ENCODE measurements at places on chromosomes 1 and 21. TPM values are rescaled to one million over a fixed set of nuclear protein-coding genes. Genes with fewer than 3 reads are reported as not detected.

Gene LCE1F
- total RNA-seq: not detected

Gene ARHGEF16
- not detected for total RNA-seq

Gene FHAD1
- 0.07 TPM for total RNA-seq

DNA sequence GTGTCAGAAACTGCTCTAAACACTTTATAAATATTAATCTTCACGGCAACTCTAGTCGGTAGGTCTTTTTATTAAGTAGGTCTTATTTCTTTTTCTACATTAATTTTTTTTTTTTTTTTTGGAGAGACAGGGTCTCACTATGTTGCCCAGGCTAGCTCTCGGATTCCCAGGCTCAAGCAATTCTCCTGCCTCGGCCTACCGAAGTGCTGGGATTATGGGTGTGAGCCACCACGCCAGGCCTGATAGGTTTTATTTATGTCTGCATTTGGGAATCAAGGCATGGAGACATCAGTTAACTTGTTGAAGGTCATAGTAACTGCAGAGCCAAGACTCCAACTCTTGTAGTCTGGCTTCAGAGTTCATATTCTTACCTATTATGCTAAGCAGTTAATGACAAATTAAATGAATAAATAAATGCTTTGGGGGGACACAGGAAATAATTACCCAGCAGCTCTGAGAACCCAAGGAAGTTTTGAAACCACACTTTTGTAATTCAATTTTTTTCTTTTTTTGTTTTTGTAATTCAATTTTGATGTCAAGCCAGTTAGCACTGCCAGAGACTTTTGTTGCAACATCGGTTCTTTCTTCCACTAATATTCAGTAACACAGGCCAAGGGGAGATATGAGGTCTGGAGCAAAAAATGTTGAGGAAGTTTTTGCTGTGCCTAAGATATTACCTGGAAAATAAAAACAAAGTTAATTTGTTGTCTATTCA lies 9.4 kb upstream of the UAP1 start:
- no peaks in the 10 kb centered on the region for H3K36me3 ChIP-seq
- H3K27ac ChIP-seq: no peak overlapping the region
- H3K27me3 ChIP-seq: no peaks in the 10 kb centered on the region
- H3K4me1 ChIP-seq: no peaks in the 10 kb centered on the region

GRCh38 chr1:19397217-19397945 lies 85.3 kb downstream of the SLC66A1 start:
- no peaks in the 10 kb centered on the region for H3K27me3 ChIP-seq
- H3K36me3 ChIP-seq: peaks cover 25% of the 10 kb centered on the region
- H3K4me3 ChIP-seq: no peak overlapping the region

GRCh38 chr1:223018534-223018933 lies 124.5 kb downstream of the TLR5 start:
- H3K36me3 ChIP-seq: no peaks in the 10 kb centered on the region
- no peak overlapping the region for H3K4me3 ChIP-seq
- no peak overlapping the region for H3K27ac ChIP-seq
- no peaks in the 10 kb centered on the region for H3K4me1 ChIP-seq
- no peaks in the 10 kb centered on the region for H3K27me3 ChIP-seq

DNA sequence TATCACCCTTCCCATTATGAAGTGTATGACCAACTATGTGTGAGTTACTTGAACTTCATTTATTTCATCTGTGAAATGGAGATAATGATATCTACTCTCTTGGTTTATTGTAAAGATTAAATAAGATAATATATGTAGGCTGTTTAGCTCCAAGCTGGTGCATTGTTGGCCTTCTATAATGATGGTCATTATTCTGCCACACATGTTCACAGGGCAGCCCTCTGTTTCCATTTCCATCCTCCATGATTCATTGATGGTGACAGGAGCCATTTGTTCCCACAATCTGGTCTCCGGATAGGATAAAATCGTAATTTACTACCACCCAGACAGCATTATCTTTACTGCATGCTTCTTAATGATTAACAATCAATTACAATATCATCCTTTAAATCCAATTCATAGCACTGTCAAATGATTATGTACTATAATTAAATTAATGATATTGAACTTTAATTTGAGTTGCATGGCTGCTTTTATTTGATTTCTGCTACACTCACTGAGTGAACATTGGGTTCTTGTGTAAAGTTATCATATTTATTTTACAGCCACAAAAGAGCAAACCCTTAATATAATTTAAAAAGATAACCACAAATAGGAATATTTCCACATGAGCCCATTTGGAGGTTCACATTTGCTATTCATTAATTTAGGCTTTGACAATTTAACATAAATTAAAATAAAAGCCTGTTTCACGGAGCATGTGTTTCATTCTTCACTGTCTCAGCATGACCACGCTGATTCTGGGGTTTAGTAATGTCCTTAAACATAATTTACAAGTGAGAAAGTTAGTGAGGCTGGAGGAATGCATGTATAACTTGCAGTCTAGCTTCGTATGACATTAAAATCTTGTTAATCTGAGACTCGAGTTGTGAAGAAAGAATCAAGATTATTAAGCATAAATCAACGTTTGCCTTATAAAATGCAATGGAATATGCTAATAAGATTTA lies 596.4 kb upstream of the ZRANB2 start:
- H3K4me3 ChIP-seq: no peak overlapping the region
- no peaks in the 10 kb centered on the region for H3K4me1 ChIP-seq
- DNase-seq: no peak
- no peaks in the 10 kb centered on the region for H3K27me3 ChIP-seq
- no peaks in the 10 kb centered on the region for H3K36me3 ChIP-seq

GRCh38 chr1:214455971-214456867 lies 95.2 kb downstream of the PTPN14 start:
- peaks cover 11% of the 10 kb centered on the region for H3K27me3 ChIP-seq
- peaks cover 11% of the 10 kb centered on the region for H3K4me1 ChIP-seq
- no peaks in the 10 kb centered on the region for H3K36me3 ChIP-seq
- H3K4me3 ChIP-seq: no peak overlapping the region
- no peak overlapping the region for H3K27ac ChIP-seq
- DNase-seq: no peak

GRCh38 chr1:77060000-77060399 lies 159.2 kb downstream of the PIGK start:
- H3K27ac ChIP-seq: no peak overlapping the region
- H3K4me1 ChIP-seq: no peaks in the 10 kb centered on the region
- no peaks in the 10 kb centered on the region for H3K36me3 ChIP-seq
- H3K27me3 ChIP-seq: no peaks in the 10 kb centered on the region
- no peak overlapping the region for H3K4me3 ChIP-seq
- DNase-seq: no peak

- H3K4me3 ChIP-seq: no peak overlapping the region
- no peaks in the 10 kb centered on the region for H3K27me3 ChIP-seq
- peaks cover 2% of the 10 kb centered on the region for H3K36me3 ChIP-seq
- no peak for DNase-seq
These were observed 1.4 kb downstream of the MATN1 start for GRCh38 chr1:30721812-30722537.

- no peaks in the 10 kb centered on the region for H3K4me1 ChIP-seq
- no peak for DNase-seq
- no peak overlapping the region for H3K4me3 ChIP-seq
These were observed 838.9 kb downstream of the USP25 start for GRCh38 chr21:16568661-16569060.

All from activated CD8-positive, alpha-beta T cell treated with anti-CD3 and anti-CD28 coated beads for 36 hours (primary cell).